ENCODE measurements at places on chromosomes 6 and 20. TPM values are rescaled to one million over a fixed set of nuclear protein-coding genes. Genes with fewer than 3 reads are reported as not detected.

MRPS26 gene
- 162 TPM for total RNA-seq

HRH3 gene
- not detected for total RNA-seq

NKX2-2 gene
- not detected for total RNA-seq

ID4 gene
- total RNA-seq, result 0.88 TPM

TM9SF4 gene
- total RNA-seq, result 36.2 TPM

ATF6B gene
- 37.0 TPM for total RNA-seq

CPNE5 gene
- total RNA-seq, result not detected

SIRPA gene
- total RNA-seq, result 30.1 TPM

OR2J1 gene
- total RNA-seq, result not detected

KIAA0408 gene
- 5.6 TPM for total RNA-seq

OVOL2 gene
- total RNA-seq, result 0.27 TPM

FOXA2 gene
- total RNA-seq, result 13.0 TPM

ADTRP gene
- total RNA-seq, result 0.71 TPM

ZSCAN16 gene
- total RNA-seq, result 4.6 TPM

RAET1L gene
- not detected for total RNA-seq

SLC22A7 gene
- total RNA-seq, result not detected

TENT5A gene
- 1.0 TPM for total RNA-seq

OPRM1 gene
- not detected for total RNA-seq

NKX2-4 gene
- not detected for total RNA-seq

RHAG gene
- total RNA-seq, result not detected

POPDC3 gene
- total RNA-seq, result 24.1 TPM

KHDC1L gene
- 0.32 TPM for total RNA-seq

LIN28B gene
- 1.6 TPM for total RNA-seq

TRIM31 gene
- total RNA-seq, result 1.1 TPM

MAPK13 gene
- total RNA-seq, result 1.1 TPM

SLC25A27 gene
- total RNA-seq, result 0.98 TPM

HLA-DRB1 gene
- not detected for total RNA-seq

Data from A549 treated with ZK216348 at 1 μM for 4 hours (cell line).